Pericardium fibroblast (primary cell): ENCODE measurements at places on chromosomes 4 and X. TPM values are rescaled to one million over a fixed set of nuclear protein-coding genes. Genes with fewer than 3 reads are reported as not detected.

Gene ANK2
- 30.0 and 37.6 TPM in 2 replicates for total RNA-seq

Gene GYPE
- 0.93 and 1.1 TPM in 2 replicates for total RNA-seq

Gene SHROOM3
- 0.60 and 7.7 TPM in 2 replicates for total RNA-seq

Gene CRMP1
- 2.5 and 3.0 TPM in 2 replicates for total RNA-seq

Gene RHOXF2
- total RNA-seq, result not detected in 2 replicates
